Stimulated activated CD4-positive, alpha-beta T cell treated with anti-CD3 and anti-CD28 coated beads, Interleukin-15, amount 100 ng/mL, for 24 hours (primary cell): ENCODE measurements at places on chromosomes 12 and 14.

DNA sequence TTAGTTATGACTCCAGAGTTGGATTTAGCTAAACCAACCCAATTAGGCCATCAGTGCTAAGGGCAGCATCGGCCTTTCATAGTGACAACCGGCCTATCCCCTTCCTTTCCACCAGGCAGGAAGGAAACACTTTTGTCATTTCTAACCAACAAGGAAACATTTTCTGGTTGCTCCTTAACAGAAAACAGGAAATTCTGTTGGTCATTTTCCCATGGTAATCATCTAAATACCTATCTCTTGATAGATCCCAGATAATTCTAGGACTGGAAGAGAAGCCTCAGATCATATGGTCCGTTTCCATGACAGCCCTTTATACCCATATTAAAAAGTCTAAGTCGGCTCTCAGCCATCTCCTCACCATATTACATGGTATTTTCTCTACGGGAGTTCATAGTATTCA, 79.2 kb upstream of the USP44 start:
- no peak for DNase-seq

GRCh38 chr14:89760086-89760485, 194.4 kb downstream of the EFCAB11 start:
- DNase-seq = no peak

GRCh38 chr14:91241863-91242262, 2.6 kb downstream of the GPR68 start:
- DNase-seq = peak; percentile 48

- DNase-seq = no peak
These were observed 247.6 kb downstream of the EMP1 start for GRCh38 chr12:13444076-13444475.

- no peak for DNase-seq
These were observed 21.7 kb upstream of the DUSP6 start for GRCh38 chr12:89373763-89374572.

- DNase-seq = no peak
These were observed 659.7 kb upstream of the TMEM132C start for GRCh38 chr12:127607146-127607725.

- peak; percentile 10 for DNase-seq
These were observed 107.6 kb downstream of the KLHL28 start for GRCh38 chr14:44854114-44854513.

- DNase-seq = no peak
These were observed 3.9 kb upstream of the GPR84 start for GRCh38 chr12:54368025-54368708.

DNA sequence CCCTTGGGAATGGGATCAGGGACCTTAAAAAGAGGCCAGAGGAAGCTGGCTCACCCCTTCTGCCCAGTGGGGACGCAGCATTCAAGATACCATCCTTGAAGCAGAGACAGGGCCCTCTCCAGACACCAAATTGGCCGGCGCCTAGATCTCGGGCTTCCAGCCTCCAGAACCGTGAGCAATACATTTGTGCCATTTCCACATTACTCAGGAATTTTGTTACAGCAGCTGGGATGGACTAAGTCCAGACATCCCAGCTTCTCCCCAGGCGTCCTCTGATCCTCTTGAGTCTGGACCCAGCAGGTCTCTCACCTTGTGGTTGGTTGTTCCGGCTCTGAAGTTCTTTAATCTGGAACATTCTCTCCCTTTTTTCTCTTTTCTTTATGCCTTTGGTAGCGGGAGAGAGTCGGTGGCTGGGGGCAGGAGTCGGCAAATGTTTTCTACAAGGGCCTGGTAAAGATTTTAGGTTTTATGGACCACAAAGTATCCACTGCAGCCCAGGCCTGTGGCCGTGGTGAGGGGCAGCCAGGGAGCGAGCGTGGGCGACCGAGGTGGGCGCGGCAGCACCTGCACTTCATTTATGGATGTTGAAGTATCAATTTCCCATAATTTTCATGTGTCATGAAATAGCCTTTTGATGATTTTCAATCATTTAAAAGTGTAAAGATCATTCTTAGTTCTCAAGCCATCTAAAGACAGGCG, 4.8 kb downstream of the CEP170B start:
- no peak for DNase-seq

GRCh38 chr14:36452860-36453259, 67.2 kb downstream of the NKX2-1 start:
- DNase-seq = no peak

GRCh38 chr14:60561845-60562746, 53.1 kb downstream of the SIX6 start:
- DNase-seq = peak; percentile 27

DNA sequence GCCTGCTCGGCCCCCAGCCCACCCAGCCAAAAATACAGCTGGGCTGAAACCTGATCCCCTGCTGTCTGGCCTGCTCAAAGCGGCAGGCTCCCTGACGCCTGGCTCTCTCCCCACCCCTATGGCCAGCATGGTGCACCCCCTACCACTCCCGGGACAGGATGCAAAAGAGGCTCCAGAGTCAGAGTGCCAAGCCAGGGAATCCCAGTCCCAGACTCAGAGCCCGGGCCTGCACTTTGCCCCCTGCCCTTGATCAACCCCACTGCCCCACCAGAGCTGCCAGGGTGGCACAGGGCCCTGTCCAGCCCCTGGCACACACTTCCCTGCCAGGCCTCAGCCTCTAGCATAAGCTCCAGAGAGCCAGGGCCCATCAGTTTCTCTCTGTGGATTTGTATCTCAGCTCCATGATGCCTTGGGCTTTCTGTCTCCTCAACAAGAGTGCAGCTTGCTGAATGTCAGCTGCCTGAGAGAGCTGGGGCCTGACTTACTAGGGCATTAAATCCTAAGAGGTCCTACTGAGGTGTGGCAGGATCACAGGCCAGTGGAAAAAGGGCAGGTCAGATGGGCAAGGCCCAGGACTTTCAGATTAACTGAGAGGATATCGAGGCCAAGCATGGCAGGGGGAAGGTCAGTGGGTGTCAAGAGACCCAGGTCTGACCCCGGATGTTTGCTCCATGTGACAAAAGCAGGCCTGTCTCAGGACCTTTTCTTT, 13.9 kb downstream of the ACVRL1 start:
- no peak for DNase-seq

DNA sequence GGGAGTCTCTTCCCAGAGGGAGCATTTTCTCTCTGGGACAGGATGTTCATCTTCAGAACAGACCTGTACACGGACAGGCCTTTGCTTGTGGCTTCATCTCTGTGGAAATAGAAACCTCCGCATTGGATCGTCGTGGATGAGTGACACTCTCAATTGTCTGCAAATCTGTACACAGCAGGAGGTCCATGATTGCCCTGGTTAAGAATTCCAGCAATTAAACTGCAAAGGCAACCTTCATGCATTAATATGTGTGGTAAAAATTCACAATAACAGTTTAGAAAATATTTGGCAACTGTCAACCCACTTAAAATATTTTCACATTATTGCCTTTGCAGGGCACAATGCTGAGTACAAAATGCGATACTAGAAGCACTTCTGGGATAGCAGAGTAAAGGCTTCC, 149.8 kb upstream of the SFSWAP start:
- no peak for DNase-seq

DNA sequence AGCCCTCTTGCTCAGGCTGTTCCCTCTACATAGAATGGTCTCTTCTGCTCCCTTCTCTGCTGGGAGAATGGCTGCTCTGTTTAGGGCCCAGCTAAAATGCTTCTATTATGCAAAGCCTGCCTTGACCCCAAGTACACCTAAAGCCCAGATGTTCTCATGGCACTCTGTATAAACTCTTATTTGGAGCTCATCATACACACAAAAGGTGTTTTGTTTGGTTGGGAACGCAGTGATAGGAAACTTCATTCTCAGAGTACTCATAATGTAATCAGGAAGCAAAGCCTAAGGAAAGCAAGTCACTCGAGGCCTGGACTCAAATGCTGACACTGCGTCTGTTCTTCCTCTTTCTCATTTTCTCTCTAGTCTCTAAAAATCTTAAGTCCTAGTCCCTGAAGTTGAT, 38.2 kb upstream of the SYCP3 start:
- DNase-seq = no peak

GRCh38 chr12:104805186-104805585, 152.9 kb downstream of the SLC41A2 start:
- DNase-seq = no peak

DNA sequence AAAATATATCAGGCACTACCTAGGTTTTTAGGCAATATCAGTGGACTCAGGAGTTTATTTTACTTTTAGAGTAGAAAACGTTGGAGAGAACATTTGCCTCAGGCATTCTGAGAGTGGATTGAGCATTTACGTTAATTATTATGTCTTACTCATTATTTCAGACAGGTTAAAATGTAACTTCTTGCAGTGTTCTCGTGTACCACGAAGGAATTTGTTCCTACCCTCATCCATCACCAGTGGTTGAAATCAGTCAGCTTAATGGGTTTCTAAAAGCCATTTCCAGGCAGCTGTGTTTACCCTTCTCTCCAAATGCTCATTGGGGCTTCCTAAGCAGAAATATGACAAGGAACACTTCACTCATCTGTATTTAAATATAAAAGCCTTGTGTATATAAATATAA, 9.1 kb upstream of the LDHB start:
- DNase-seq = no peak

DNA sequence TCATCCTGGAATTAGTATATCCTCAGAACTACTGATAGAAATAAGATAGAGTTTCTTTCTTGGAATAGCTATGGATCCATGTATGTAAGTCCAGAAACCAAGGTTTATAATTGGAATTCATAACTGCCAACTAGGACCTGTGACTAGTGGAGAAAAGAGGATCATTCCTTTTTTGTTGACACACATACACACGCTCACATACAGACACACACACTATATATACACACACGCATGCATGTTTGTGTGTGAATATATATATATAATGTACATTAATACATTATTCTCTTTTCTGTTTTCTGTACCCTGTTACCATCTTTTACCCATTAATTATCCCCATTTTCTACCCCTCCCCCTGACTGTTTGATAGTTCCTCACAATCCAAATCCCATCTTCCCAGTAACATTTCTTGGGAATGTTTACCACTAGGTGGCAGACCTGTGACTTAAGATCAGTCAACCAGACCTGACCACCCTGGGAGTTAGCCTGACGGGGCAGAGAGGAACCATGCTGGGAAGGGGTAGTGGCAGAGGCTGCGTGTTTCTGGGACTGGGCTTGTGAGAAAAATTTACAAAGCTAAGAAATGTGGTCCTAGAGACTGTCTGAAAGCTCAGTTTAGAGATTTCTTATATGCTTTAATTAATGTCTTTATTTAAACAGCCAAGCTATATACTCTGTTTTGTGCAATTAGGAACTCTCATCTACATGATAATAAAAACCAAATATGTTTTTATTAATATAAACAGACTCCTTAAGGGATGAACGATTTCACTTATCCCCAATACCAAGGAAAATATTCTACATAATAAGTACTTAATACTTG, 308.0 kb downstream of the PPFIA2 start:
- no peak for DNase-seq

- peak; percentile 72 for DNase-seq
These were observed 30.3 kb downstream of the CD9 start for GRCh38 chr12:6230321-6231110.
